Activated CD8-positive, alpha-beta memory T cell treated with anti-CD3 and anti-CD28 coated beads, Interleukin-2, amount 50 U/mL, for 48 hours (primary cell): ENCODE measurements at places on chromosomes 11 and 22.

- no peak for DNase-seq
These were observed 969.6 kb downstream of the BRD1 start for GRCh38 chr22:48858121-48858520.

- no peak for DNase-seq
These were observed 56.1 kb downstream of the HSD17B12 start for GRCh38 chr11:43736502-43737200.

DNA sequence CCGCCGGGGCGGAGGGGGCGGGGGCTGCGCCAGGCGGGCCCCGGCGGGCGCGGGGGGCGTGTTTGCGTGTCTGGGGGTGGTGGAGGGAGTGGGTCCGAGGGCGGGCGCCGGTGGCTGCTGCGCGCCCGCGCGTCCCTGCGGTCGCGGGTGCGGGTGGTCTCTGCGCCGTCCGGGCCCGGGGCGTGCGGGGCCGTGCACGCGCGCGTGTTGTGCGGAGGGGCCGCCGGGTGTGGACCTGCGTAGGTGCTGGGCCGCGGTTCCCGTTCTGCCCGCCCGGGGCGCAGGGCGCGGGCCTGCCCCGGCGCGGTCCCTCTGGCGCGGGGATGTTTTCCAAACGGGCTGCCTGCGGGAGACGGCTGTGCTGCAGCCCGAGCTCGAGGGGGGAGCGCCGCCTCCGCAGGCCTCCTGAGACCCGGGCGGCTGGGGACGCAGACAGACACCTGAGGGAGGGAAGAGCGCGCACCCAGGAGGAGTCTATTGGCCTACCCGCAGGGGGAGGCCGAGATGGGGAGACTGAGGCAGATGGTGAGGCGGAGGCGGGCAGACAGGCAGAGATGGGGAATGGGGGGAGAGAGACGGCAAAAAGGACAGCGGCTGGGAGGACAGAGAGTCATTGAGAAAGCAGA lies 442 bp downstream of the PELI3 start:
- DNase-seq = peak; percentile 76

DNA sequence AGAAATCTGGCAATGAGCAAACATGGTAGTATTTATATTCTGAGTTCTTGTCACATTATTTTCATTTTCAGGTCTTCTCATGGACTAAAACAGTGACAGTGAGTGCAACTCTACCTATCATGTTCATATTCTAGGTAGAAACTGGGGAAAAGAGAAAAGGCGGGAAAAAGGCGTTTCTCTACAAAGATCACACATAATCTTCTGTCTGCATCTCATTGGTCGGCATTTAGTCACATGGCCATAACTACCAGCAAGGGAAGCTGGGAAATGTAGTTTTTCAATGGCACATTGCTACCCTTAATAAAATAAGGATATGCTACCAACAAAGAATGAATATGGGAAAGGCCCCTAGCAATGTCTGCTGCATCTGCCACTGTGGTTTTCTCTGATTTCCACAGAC lies 57.6 kb upstream of the B3GAT1 start:
- DNase-seq = no peak

- DNase-seq = no peak
These were observed 250.8 kb downstream of the CNTN5 start for GRCh38 chr11:99271527-99271926.

GRCh38 chr11:111538407-111539114 lies 2.0 kb upstream of the LAYN start:
- no peak for DNase-seq

DNA sequence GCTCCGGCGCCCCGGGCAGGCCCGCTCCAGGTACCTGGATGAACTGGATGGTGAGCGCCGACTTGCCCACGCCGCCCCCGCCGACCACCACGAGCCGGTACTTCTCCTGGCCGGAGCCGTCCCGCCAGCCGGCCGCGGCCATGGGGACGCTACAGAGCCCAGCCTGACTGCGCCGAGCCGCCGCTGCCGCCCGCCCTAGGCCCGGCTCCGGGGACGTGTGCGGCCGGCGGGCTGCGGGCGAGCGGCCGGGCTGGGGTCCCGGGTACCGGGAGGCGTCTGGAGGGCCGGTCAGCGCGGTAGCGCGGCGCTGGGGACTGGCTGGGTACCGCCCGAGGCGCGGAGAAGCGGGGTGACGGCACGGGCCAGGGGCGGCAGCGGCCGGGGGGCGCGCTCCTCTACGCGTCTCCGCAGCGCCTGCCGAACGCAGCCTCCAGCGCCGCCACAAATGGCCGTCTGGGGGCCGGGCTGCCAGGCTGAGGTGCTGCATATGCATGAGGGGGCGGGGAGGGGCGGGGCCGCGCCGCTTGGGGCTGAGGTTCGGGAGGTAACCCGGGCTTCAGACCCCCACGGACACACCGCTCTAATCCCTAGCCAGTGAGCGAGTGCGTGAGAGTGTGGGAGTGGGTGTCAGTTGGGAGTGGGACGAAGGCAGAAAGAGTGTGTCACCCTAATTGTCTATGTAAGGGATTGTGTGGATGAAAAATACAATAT lies at the start of gene RRAS2:
TSS of gene RRAS2 (minus strand) at position 455 of the 711 bp plus-strand sequence. CDS start at position 142, 313 bp downstream.
- peak; percentile 89 for DNase-seq

- DNase-seq = no peak
These were observed 61.6 kb upstream of the PLET1 start for GRCh38 chr11:112322173-112322790.

- DNase-seq = no peak
These were observed 287.4 kb downstream of the BUD13 start for GRCh38 chr11:116485425-116485824.

DNA sequence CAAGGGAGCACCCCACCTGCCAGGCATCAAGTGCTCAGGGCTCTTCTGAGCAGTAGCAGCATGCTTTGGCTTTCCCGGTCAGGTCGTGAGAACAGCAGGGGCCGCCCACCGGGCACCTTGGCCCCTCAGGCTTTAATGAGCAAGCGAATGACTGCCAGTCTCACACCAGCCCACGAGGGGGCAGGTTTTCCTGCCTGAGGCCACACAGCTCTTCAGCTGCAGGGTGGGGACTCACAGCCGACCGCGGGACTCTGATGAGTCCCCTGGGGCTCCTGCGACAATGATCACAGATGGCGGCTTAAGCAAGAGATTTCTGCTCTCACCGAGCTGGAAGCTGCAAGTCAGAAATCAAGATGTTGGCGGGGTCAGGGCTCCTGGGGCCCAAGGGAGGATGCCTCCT lies 14.3 kb upstream of the FGF19 start:
- DNase-seq = peak; percentile 66

GRCh38 chr11:76524919-76525318 lies 80.1 kb downstream of the EMSY start:
- DNase-seq = no peak

DNA sequence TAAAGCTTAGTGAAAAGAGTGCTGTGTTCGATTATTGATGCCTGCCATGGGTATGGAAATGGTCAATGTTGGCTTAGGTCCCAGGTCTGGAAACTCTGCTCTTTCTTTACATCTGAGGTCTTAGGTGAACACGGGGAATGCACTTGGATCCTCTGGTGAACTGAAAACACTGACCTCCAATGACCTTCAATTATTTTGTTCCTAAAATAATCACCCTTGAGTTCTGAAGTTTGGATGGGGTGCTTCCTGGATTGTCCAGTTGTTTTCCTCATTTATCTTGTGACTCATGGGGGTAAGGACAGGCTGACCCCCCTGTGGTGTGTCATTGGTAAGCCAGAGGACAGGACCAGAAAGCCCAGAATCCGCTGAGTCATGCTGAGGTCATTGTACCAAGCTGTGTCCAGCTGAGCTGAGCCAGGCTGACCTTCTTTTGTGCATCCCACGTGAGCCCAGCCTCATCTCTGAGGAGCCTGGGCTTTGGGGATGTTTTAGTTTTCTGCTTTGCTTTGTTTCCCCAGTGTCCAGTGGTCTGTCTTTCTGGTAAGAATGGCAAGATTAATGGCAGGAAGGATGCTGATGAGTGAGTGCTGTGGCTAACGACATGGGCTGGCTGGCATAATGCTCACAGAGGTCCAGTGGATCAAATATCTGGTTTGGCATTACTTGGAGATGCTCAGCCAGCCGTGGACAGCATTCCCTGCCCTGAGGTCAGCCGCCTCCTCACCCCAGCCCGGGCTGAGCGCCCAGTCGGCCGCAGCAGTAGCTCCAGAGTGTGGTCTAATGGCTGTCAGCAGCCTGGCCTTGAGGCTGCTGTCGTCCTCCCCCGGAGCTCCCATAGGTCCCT lies 35.6 kb downstream of the AMPD3 start:
- peak; percentile 20 for DNase-seq

DNA sequence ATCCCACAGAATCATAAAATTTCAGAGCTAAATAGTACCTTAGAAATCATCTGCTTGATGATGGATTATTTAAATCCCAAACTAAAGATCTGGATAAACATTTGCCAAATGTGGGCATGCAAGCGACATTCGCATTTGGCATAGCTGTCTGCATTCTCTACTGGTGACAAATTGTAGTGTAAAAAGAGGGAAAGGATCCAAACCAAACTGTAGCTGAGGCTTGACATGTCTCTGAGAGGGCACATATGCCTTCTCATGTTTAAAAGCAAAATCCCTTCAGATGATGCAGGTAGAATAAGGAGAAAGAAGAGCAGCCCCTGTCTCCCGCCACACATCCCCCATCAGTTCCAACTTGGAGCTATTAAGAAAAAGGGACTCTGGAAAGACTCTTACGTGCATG lies 257.5 kb upstream of the MTNR1B start:
- no peak for DNase-seq

- no peak for DNase-seq
These were observed 493 bp upstream of the CYTH4 start for GRCh38 chr22:37281646-37282384.

DNA sequence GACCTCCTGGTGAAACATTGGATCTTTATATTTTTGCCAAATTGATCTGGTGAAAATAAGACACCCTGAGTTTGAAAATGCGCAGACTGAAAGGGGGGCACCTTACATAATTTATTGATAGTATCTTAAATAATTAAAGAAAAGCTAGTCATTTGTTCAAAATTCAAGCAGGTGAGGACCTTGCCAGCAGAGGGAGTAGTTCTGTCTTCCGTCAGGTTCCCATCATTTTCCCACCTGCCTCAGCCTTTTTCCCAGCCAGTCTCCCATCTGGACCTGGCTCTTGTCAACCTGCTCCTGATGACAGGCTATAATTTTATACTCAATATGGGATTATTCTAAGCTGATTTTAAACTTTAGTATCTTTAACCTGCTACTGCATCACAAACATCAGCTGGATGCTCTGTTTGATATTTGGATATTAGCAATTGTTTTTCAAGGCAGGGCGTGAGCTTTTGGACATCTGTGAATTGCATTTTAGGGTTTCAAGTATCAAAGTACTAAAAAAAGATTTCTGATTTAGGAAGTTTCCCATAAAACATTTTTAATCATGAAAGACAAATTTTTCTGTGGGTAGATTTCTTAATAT lies 132.0 kb downstream of the ELP4 start:
- no peak for DNase-seq

DNA sequence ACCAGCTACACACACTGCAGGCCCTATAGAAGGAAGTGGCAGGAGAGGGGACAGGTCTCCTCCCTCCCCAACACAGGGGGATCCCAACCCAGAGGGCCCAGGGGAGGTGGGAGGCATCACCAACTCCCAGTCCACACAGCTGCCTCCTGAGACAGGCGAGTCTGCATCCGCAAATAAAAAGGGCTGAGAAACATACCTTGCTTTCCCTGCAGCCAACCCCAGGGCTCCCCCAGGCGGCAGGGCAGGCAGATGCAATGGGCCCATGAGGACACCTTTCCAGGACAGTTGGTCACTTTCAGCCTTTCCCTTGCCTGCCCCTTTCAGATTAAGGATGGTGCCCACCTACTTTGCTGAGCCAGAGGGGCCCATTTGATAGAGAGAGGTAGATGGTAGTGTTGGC lies 180.0 kb downstream of the BRD1 start:
- DNase-seq = no peak

GRCh38 chr11:58526721-58527120 lies 18.8 kb upstream of the OR5B21 start:
- no peak for DNase-seq

DNA sequence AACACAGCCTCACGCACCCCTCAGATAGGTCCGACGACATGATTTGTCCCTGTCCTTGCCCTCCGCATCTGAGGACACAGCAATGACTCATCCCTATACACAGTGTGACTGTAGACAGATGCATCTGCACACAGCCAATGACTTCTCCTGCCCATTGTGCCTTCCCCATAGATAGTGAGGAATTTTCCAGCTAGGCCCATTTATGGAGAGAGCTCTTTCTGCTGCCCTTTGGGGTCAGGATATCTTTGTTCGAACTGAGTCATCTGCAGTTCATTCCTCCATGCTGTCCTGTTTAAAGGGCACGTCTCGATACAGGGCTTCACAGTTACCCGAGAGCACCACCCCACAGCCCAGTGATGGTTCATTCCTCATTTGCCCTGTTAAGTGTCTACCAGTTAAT lies 96.7 kb downstream of the LARGE1 start:
- no peak for DNase-seq

- no peak for DNase-seq
These were observed 41.2 kb downstream of the RRAS2 start for GRCh38 chr11:14317659-14318325.

GRCh38 chr11:63132985-63133775 lies 10.8 kb downstream of the SLC22A24 start:
- no peak for DNase-seq

GRCh38 chr11:59833602-59834001 lies 11.7 kb downstream of the CBLIF start:
- no peak for DNase-seq

DNA sequence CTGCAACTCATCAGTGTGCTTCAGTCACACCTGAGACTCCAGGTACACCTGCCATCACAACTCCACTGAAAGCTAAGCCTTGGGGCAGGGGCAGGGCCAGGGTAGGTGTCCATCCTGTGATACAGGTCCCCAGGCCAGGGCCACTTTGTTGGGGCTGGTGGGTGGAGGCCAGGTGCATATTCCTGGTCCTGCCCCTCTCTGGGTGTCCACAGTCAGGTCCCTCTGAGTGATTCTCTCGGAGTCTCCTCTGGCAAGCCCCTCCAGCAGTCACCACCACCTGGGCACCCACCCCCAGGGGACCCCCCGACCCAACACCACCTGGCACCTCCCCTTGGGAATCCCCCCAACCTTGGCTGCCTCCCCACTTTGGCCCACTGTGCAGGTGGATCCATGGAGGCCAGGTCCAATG lies 9.5 kb upstream of the ACR start:
- no peak for DNase-seq

DNA sequence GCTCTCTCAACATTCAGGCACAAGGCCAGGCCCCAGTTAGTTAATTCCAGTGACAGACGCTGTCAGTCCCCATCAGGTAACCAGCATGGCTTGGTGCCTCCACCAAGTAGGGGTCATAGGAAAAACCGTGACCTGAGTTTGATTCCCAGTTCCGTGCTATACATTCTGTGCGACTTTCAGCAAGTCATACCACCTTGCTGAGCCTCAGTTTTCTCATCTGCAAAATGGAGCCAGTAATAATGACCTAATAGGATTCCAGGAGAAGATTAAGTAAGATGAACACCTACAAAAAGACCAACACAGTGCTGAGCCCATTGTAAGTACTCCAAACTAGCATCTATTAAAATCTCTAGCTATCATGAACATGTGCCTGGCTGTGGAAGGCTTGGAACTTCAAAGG lies 24.8 kb upstream of the LRRC55 start:
- no peak for DNase-seq

GRCh38 chr11:71383461-71383860 lies 64.7 kb downstream of the DHCR7 start:
- no peak for DNase-seq

GRCh38 chr11:117796872-117797529 lies at the start of gene DSCAML1:
Gene DSCAML1 (minus strand): TSS chr11:117797216. CDS start chr11:117797079, 137 bp downstream.
- DNase-seq = peak; percentile 73
